RWPE2 (cell line): ENCODE measurements at places on chromosomes 7 and 10.

- DNase-seq: no peak
Measured at GRCh38 chr7:79610313-79610712, 156.8 kb upstream of the MAGI2 start.

DNA sequence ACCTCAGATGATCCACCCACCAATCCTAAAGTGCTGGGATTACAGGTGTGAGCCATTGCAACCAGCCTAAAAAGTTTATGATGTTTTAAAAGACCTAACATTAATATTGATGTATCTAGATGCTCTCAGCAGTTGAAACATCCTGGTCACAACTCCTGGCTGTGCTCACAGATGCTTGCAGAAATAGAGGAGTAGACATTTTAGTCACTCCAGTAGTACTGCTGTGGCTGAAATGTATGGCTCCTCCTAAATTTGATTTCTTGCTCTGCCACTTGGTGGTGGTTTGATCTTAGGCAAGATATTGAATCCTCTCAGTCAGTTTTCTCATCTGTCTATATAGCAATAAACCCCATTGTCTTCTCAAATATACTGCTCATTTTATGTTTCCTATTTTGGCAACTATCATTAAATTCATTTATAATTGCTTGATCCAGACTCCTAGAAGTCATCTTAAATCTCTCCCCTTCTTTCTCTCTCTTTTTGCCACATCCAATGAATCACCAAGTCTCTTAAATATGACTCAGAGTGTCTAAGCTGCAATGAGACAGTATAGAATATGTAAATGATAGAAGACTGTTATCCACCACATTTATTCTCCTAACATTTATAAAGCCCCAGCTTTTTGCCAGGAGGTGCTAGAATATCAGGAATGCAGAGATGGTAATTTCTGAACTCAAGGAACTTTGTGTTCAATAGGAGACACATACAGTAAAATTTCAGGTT is 78.1 kb upstream of the NRBF2 start:
- no peak for DNase-seq

GRCh38 chr7:38066391-38066790 is 111.7 kb upstream of the STARD3NL start:
- no peak for DNase-seq

DNA sequence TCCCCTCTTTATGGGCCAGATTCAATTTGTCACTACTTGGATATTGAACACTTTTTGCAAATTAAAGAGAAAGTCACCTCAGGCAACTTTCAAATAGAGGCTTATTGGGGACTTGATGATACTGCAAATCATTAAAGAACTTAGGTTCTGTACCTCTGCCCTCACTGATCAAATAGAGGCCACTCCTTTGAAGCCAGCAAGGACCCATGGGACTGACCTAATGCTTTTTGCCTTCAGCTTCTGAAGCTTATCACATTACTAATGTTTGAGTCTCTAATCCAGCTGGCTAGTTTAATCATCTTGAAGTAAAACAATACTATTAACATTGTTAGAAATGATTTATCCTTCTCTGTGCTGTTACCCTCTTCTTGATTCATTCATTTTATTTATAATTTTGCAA is 93.0 kb upstream of the ZNF800 start:
- DNase-seq: no peak

DNA sequence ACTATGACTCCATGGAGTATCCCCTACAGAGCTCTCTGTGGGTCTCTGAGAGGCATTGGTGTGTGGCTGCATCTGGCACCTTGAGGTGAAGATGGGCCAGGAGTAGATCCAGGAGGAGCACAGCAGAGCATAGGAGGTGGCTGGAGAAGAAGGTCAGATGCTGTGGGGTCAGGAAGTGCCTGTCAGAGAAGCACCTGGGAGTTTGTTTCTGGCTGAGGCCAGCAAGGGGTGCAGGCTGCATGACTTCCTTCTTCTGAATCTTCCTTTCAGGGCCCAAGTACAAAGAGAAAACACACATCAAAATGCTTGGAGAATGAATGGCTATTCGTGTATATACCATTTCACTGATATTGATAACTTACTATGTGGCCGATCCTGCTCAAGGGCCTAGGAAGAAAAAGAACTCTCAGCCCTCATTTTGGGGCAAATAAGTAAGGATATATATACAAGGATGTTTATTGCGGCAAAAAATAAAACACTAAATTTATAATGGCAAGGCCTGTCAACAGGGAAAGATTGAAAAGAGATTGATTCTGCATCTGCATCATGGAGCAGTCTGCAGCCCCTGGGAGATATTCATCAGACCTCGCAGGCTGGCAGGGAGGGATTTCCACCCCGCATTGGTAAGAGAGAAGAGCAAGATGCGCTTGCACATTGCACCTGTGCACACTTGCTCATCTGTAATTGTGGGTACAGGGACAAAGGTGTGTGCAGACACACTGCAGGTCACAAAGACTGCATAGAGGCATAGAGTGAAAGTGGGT is 39.2 kb downstream of the PTPRE start:
- no peak for DNase-seq

- peak; percentile 56 for DNase-seq
Measured at GRCh38 chr10:119871881-119872609, 598 bp downstream of the MCMBP start.

GRCh38 chr7:6032167-6032566 is 991 bp downstream of the ANKRD61 start:
- DNase-seq: no peak

DNA sequence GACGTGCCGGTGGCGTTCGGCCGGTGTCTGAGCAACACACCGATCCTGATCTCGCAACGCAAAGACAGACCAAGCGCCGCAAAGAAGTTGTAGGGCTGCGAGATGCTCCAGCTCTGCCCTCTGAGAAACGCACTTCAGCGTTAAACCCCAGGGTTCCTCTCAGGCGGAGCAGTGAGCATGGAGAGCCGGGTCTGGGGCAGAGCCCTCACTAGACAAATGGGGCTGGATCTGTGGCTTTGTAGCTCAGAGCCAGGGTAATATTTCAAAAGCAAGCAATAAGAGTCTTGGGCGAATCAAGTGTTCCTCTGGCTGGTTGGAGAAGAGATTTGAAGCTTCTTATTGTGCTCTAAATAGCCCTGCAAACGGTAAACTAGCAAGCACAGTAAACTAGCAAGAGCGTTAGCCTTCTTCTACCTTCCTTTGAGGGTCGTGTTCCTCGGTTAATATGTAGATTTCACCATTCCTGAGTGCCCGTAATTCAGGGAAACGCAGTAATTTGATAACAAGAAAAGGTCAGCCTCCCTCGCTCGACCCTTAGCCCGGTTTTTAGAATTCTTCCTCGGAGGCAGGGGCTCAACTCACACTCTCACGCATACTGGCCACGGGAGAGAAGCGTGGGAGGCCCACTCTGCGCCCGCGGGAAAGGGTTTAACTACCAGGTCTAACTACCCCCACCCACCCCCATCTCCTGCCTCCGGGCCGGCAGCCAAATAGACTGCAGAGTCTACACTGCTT is 6.7 kb downstream of the SKAP2 start:
- no peak for DNase-seq

DNA sequence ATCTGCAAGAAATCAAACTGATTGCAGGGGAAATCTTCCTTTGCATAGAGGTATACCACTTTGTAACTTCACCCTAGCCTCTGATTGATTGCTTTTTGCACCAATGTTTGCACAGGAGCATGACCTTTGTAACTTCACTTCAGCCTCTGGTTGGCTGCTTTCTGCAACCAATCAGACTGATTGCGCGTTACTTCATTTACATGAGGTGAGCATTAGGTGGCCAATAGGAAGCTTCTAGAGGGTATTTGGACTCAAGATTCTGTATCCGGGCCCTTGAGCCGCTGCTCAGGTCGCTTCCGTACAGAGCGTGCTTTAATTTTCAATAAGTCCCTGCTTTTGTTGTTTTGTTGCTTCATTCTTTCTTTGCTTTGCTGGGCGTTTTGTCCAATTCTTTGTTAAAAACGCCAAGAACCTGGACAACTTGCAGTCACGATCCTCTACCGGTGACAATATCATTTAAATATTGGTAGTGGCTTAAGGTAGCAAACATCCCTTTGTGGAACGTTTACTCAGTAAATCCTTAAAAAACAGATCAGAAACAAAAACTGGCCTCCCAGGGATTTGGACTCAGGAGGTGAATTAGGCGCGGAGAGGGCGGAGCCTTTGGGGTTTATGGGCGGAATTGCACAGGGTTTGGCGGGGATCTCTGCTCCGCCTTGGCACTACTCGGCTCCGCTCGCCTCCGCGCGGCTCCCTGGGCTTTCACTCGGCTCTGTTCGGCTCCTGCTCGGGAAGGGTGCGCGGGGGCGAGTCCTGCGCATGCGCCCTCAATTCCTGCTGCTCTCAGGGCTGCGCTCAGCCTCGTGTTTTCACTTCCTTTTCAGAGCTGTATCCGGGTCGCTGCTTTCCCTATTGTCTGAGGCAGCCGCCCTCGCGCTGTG is at the start of gene PHF14:
TSS of gene PHF14 (plus strand) at position 812 of the 881 bp plus-strand sequence. CDS start 452 bp downstream, outside the sequence.
- DNase-seq: peak; percentile 96

DNA sequence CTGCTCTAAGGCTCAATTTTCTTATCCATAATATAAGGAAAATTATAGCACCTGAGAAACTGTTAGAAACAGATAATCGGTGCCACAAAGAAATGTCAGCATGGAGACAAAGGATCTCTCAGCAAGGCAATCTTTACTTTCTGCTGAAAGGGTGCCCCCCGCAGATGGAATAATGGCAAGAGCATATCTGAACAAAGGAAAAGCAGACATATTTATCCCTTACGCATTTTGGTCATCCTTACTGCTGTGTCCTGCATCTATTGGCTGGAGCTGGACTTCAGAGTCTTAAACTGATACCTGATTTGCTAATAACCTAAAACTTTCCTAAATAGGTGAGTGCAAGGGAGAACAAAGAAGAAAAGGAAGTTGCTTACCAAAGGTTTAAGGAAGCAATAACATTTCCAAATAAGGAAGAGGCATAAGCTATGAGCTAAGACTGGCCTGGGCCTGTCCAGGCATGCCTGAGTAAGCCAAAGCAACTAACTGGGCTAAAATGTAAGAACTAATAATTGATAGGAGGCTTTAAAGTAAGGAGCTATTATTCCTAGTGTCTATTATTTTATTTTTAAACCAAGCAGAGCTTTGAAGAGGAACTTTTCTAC is 39.6 kb upstream of the ELMO1 start:
- DNase-seq: no peak

GRCh38 chr10:132346806-132347205 is 14.8 kb downstream of the LRRC27 start:
- no peak for DNase-seq

- no peak for DNase-seq
Measured at GRCh38 chr7:132527467-132528410, 48.5 kb downstream of the PLXNA4 start.

DNA sequence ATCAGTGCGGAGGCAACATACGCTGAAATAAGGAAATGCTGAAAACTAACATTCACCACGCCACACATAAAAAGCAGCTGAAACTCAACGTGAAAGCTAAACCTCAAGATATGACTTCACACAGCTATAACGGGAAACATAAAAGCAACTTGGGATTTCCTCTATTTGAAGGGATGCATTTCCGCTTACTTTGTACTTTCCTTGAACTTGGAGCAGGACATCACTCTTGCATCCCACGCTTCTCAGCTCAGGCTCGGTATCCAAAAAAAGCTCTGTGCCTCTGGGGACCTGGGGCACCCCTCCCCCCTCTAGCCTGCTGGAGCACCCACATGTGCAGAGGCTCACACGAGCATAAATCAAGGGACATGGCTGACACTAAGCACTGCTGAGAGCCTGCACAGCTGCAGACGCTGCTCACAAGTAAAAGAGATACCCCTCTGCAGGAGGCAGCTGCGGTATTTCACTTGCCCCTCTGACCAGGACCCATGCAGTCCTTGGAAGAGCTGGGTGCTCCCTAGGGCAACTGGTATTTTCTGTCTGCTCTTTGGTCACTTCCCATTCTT is 34.2 kb downstream of the PARD3 start:
- no peak for DNase-seq

- DNase-seq: no peak
Measured at GRCh38 chr7:99033765-99034164, 110.1 kb downstream of the SMURF1 start.

DNA sequence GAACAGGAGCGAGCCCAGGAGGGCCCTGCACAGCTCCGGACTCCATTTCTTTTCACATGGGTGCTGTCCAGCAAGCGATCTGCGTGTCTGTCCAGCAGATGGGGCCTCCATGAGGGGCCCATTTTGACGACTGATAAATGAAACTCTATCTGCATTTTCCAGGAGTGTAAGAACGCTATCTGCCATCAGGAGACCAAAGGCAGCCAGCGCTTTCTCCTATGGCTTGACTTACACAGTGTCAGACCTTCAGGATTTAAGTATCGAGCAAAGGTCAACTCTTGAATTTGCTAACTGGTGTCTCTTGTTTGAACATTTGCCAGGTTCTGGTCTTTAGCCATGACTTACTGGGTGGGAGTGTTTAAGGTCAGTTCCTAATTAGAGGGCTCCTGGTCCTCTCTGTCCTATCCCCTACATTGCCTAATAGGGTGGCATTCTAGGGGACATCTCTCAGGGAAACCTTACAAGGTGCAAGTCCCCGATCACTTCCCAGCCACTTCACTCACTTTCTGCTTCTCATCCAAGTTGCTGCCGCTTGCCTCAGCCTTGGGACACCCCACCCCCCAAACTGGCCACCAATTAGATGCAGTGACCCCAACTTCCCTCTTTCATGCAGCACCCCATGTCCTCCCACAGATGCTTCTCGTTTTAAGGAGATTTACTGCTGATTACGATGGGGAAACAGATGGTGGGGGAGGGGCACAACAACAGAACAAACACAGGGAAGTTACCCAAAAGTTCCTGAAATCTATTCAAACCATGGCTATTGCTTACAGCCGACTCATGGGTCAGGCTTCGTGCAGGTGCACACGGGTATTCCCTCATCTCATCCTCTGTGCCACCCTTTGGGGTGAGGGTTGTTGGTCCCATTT is 20.0 kb downstream of the VSIR start:
- DNase-seq: no peak

DNA sequence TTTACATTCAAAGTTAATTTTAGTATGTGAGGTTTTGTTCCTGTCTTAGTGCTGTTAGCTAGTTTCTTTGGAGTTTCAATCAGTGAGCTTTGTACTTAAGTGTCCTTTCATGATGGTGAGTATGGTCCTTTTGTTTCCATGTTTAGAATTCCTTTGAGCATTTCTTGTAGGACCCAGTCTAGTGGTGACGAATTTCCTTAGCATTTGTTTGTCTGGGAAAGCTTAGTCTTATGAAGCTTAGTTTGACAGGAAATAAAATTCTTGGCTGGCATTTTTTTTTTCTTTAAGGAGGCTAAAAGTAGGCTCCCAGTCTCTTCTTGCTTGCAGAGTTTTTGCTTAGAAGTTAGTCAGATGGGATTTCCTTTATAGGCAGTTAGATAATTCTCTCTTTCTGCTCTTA is 209.2 kb upstream of the SEMA3C start:
- DNase-seq: no peak

- DNase-seq: no peak
Measured at GRCh38 chr7:81672872-81673271, 97.0 kb downstream of the HGF start.
